ENCODE measurements at places on chromosomes 1 and 21. TPM values are rescaled to one million over a fixed set of nuclear protein-coding genes. Genes with fewer than 3 reads are reported as not detected.
A peak's percentile ranks its signal among the peaks of the same experiment; 100 is the strongest.

- H3K4me3 ChIP-seq = no peak overlapping the region
- no peak overlapping the region for H3K27ac ChIP-seq
- H3K36me3 ChIP-seq = no peaks in the 10 kb centered on the region
- H3K4me1 ChIP-seq = peaks cover 10% of the 10 kb centered on the region
Observed at GRCh38 chr1:47727051-47727696, 270.0 kb downstream of the TRABD2B start.

- H3K27ac ChIP-seq = no peak overlapping the region
- H3K36me3 ChIP-seq = peaks cover 3% of the 10 kb centered on the region
- peaks cover 16% of the 10 kb centered on the region for H3K4me1 ChIP-seq
- H3K27me3 ChIP-seq = no peaks in the 10 kb centered on the region
- H3K4me3 ChIP-seq = no peak overlapping the region
- DNase-seq = no peak
Observed at GRCh38 chr1:87930796-87931195, 602.1 kb downstream of the LMO4 start.

Gene SPRR2B
- not detected for total RNA-seq

- no peak for DNase-seq
- no peaks in the 10 kb centered on the region for H3K27me3 ChIP-seq
- H3K36me3 ChIP-seq = peaks cover 25% of the 10 kb centered on the region
- peak overlapping the region; percentile 13 for H3K27ac ChIP-seq
Observed at GRCh38 chr1:6546326-6546725, 8.0 kb downstream of the NOL9 start.

Gene TMEM81
- 2.5 TPM for total RNA-seq
